ENCODE measurements at places on chromosomes 16 and 17. TPM values are rescaled to one million over a fixed set of nuclear protein-coding genes. Genes with fewer than 3 reads are reported as not detected.

The ANKRD40CL gene
- not detected for total RNA-seq

The RAB26 gene
- 4.1 TPM for total RNA-seq

The SLC52A1 gene
- total RNA-seq: 1.3 TPM

The FGF11 gene
- 16.6 TPM for total RNA-seq

The IL21R gene
- 2.6 TPM for total RNA-seq

The CTF1 gene
- 0.54 TPM for total RNA-seq

The SLC16A6 gene
- total RNA-seq: 0.35 TPM

The PDILT gene
- not detected for total RNA-seq

The MMP2 gene
- total RNA-seq: 43.8 TPM

The TUBG1 gene
- total RNA-seq: 101 TPM

The AIPL1 gene
- total RNA-seq: 0.17 TPM

The TBC1D3L gene
- total RNA-seq: 8.2 TPM

The PLA2G10 gene
- total RNA-seq: 0.94 TPM

The TAC4 gene
- not detected for total RNA-seq

The TSPAN10 gene
- total RNA-seq: 0.31 TPM

The MT1A gene
- total RNA-seq: not detected

The BICDL2 gene
- total RNA-seq: 17.5 TPM

The TBX21 gene
- not detected for total RNA-seq

The NLRC5 gene
- 8.1 TPM for total RNA-seq

The ICAM2 gene
- 0.58 TPM for total RNA-seq

The DNAAF8 gene
- total RNA-seq: not detected

The MYH13 gene
- total RNA-seq: not detected

The TPSG1 gene
- total RNA-seq: not detected

The HSPB9 gene
- not detected for total RNA-seq

The C16orf54 gene
- total RNA-seq: not detected

The SPN gene
- 2.1 TPM for total RNA-seq

The CCL17 gene
- not detected for total RNA-seq

The SLFN14 gene
- total RNA-seq: not detected

The NPIPA8 gene
- total RNA-seq: 16.7 TPM

The PLXDC1 gene
- total RNA-seq: 0.28 TPM

The MPO gene
- total RNA-seq: not detected

The CES5A gene
- total RNA-seq: not detected

The TP53TG3F gene
- not detected for total RNA-seq

The NUPR1 gene
- total RNA-seq: not detected

The NTHL1 gene
- total RNA-seq: 97.1 TPM

The LPO gene
- total RNA-seq: 0.62 TPM

The NEUROD2 gene
- not detected for total RNA-seq

The GNG13 gene
- not detected for total RNA-seq

The GCGR gene
- 0.17 TPM for total RNA-seq

The KRTAP4-4 gene
- total RNA-seq: not detected

The ASPHD1 gene
- 11.3 TPM for total RNA-seq

The WFIKKN2 gene
- total RNA-seq: not detected

The SLC25A10 gene
- total RNA-seq: 37.1 TPM

The ABCA6 gene
- total RNA-seq: not detected

The HBA1 gene
- not detected for total RNA-seq

The EFCAB3 gene
- not detected for total RNA-seq

The PYY gene
- total RNA-seq: 0.56 TPM

The TMEM101 gene
- 38.4 TPM for total RNA-seq

The TEKT5 gene
- 0.52 TPM for total RNA-seq

The SOX15 gene
- total RNA-seq: 23.6 TPM

The CREBBP gene
- total RNA-seq: 54.8 TPM

The CSH2 gene
- total RNA-seq: not detected

The ENPP7 gene
- not detected for total RNA-seq

All from GM23338 (cell line).